NCI-H524 treated with DMSO at 0.1 percent for 48 hours (cell line): ENCODE measurements at places on chromosomes 2 and 18.

- no peak for DNase-seq
Measured at GRCh38 chr18:47883771-47884413, 46.6 kb downstream of the SMAD2 start.

DNA sequence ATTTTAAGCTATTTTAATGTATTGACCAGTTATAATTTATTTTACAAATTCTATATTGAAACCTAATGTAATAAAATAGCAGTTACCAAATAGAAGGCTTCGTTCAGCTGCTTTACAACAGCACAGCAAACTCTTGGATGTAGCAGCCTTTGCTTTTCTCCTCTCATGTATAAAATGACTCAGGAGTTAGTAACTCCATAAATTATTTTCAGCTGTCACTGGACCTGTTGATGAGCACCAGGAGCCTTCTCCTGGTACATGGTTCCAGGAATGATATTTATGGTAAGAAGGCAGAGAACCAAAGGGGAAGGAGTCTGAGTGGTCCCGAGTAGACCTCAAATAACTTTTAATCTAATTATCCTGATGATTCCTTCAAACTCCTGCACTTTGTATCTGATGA lies 256.4 kb upstream of the NETO1 start:
- DNase-seq: no peak

- DNase-seq: no peak
Measured at GRCh38 chr2:37326866-37327634, 2.4 kb upstream of the PRKD3 start.

DNA sequence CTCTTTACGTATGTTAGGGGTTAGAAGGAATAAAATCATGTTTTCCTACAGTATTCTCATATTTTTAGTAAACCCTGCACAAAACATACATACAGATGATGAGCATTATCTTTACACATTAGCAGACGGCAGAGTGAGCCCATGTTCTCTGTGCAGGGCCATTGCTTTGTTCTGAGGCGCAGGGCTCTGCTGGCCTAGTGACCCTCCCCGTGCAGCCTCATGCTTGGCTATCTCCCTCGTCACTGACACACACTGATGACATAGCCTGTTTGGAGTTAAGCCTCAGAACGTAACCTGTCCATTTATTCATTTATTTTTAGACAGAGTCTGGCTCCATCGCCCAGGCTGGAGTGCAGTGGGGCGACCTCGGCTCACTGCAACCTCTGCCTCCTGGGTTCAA lies 115.9 kb upstream of the FOSL2 start:
- DNase-seq: no peak

GRCh38 chr2:41294331-41294730 lies 753.5 kb upstream of the PKDCC start:
- DNase-seq: no peak

GRCh38 chr2:195498176-195498575 lies 158.8 kb upstream of the SLC39A10 start:
- no peak for DNase-seq

GRCh38 chr2:216083464-216084281 lies 2.0 kb downstream of the TMEM169 start:
- DNase-seq: peak; percentile 53

DNA sequence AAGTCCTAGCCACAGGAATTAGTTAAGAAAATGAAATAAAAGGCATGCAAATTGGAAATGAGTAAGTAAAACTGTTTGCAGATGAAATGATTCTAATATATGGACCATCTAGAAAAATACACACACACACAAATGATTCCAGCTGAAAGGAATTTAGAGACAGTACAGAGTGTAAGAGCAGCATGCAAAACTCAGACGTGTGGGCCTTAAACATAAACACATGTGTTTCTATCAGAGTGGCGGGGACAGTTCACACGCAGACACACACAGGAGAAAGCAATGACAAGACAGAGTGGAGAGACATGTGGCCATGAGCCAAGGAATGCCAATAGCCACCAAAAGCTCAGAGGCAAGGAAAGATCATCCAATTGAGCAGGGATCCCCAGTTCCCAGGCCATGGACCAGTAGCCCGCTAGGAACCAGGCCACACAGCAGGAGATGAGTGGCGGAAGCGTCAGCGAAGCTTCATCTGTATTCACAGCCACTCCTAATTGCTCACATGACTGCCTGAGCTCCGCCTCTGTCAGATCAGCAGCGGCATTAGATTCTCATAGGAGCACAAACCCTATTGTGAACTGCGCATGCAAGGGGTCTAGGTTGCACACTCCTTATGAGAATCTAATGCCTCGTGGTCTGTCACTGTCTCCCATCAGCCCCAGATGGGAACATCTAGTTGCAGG lies 155.4 kb downstream of the ARL4C start:
- DNase-seq: no peak

DNA sequence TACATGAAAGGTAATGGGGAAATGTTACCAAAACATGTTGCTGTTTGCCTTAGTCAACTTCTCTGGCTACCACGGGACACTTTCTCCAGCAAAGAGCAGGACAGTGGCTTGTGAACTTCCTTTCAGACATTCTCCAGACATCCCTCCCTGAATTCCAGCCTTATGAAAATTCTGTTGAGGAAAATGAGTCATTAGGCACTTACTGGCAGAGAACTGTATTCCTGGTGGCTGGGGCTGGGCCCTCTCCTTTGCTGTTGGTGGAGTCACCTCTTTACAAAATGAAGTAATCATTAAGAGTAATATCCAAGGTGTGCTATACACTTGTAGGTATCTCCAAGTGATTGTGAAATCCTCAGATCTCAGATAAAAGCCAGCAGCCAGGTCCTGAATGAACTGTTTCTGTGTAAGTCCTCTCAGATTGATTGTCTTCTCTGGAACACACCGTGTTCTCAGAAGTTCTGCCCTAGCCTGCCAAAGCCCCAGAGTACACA lies 1.3 kb upstream of the FAP start:
- no peak for DNase-seq

DNA sequence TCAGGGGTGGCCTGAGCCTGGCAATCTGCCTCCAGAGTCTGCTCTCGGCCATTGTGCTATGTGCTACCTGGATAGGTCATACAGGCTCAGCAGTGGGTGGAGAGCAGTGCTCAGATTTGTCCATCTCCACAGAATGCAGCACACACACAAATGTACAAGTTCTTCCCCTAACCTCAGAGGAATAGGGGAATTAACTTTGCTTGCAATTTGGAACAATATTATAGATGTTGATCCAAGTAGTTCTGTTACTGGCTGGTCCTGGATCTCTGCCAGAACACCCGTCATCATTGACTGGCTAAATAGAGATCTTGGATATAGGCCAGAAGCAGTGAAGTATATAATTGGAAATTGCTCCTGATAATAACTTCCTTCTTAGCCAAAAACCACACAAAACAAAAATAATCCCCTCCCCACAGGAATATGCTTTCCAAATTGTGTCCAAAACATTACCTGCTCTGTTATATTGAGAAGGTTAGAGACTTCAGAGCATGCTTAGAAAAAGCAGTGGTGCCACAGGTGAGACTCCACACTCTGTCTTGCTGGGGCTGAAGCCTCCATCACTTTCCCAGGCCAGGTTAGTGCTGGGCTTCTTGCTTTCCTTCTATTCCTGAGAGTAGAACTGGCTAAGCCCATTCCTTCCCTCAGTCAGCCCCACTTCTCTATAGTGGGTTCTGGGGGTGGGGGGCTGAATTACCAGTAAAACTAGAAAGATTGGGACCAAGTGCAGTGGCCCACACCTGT lies 38.8 kb downstream of the NCAPH start:
- no peak for DNase-seq

DNA sequence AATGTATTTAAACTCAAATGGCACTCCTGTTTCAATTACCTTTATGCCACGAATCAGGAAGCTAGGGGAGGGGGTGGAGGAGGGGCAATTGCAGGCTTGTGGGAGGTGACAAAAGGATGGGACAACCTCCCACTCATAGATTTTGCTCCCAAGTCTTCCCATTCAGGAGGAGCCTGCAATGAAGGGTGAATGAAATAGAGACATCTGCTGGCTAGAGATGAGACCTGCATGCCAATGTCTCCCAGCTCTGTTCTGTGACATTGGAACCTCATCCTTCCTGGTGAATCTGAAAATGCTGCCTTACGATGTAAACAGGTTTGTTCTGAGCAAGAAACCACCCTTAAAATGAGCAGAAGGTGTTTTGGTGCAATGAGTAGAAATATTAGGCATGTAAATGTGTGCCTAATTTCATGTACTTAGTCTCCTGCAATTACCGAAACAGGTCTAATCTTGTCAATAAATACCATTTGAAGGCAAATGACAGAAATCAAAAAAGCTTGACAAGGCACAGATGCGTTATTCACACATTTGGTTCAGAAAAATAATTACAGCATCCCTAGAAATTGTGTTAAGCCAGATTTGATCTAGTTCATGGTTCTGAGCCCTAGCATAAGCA lies 2.7 kb upstream of the PID1 start:
- peak; percentile 7 for DNase-seq

DNA sequence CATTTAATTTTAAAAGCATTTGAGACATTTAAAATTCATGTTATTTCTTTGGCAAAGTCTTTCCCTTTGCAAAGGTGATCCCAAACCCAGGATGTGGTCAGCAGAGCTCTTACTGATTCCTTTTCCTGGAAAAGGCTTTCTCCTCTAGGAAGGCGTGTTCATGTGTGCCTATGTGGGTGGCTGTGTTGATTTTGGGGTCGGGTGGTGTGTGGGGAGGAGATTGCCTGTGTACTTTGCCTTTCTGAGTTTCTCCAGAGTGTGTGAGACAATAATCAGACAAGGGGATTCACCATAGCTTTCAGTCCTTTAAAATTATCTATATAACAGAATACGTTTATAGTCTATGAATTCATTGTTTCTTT lies 173.2 kb downstream of the SOCS6 start:
- no peak for DNase-seq

- no peak for DNase-seq
Measured at GRCh38 chr18:25005541-25006403, 346.2 kb downstream of the ZNF521 start.

DNA sequence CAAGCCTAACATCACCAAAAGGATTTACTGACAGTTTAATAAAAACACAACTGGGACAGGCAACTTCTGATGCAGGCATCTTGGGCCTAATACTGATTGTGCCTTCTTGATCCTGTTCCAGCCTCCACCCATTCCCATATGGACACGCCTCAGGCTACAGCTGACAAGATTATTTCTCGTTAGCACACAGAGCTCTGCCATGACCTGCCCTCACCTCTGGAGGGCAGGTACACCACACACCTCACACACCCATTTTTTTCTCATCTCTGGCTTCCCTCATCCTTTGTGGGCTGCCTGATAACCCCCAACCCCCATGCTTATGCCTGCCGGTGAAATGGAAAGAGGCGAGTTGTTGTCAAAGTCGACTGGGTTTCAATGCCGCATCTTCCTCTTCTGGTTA lies 147.0 kb downstream of the ANTXR1 start:
- DNase-seq: no peak

GRCh38 chr2:136151021-136151971 lies 33.3 kb upstream of the CXCR4 start:
- DNase-seq: no peak

DNA sequence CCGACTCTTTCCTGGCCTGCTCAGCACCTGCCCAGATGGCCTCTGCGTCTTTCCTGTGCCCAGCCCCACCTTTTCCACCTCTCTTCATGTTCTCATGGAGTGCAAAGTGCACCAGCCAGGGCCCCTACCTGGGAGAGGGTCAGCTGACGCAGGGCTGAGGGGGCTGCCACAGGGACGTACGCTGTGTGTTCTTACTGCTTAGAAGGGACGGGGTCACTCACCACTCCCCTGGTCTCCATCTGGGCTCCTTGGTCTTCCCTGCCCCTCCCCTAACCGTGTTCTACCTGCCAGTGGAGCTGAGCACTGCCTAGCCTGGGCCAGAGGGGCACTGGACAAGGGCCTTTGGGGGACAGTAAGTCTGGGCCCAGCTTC lies 8.6 kb downstream of the ERFE start:
- no peak for DNase-seq

DNA sequence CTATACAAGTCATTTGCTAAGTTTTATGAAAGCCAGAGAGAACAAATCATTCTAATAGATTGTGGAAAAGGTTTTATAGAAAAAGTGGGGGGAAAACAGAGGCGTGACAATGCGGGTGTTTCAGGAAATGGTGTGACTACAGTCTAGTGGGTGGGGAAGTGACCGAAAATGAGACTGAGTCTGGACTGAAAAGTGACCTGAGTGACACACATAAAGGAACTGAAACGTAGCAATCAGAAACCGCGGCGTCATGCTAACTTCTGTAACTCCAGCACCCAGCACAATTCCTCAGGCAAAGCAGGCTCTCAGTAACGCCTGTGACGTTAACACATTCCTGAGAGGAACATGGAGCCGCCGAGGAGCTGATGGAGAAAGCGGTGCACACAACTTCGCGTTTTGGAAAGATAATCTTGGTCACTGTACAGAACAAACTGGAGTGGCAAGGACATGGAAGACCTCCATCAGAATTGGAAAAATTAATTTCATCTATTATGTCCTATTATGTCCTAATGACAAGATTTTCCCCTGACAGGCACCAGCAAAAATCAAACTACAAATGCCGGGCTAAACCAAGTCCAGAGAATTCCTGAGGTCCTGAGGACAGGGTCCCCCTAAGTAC lies 1.4 kb upstream of the CD226 start:
- DNase-seq: no peak

DNA sequence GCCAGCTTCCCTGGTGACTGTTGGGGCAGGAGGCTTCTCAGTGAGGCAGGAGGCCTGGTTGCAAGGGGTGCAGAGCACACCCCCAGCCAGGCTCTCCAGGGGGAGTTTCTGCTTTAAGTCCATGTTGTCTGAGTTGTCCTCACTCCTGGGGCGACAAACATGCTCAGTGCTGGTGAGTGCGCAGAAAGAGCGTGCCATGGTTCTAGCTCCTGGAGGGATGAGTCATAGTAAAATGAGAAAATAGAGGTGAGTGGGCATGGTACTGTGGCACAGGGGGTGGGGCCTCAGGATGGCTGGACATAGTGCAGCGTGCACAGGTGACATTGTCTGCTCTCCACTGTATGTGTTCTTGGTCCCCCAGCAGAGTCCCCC lies 457.2 kb upstream of the HS6ST1 start:
- DNase-seq: no peak

GRCh38 chr2:72837171-72837570 lies 11.3 kb upstream of the EXOC6B start:
- no peak for DNase-seq
